ENCODE measurements at places on chromosomes 7 and 10. TPM values are rescaled to one million over a fixed set of nuclear protein-coding genes. Genes with fewer than 3 reads are reported as not detected.
A peak's percentile ranks its signal among the peaks of the same experiment; 100 is the strongest.

DNA sequence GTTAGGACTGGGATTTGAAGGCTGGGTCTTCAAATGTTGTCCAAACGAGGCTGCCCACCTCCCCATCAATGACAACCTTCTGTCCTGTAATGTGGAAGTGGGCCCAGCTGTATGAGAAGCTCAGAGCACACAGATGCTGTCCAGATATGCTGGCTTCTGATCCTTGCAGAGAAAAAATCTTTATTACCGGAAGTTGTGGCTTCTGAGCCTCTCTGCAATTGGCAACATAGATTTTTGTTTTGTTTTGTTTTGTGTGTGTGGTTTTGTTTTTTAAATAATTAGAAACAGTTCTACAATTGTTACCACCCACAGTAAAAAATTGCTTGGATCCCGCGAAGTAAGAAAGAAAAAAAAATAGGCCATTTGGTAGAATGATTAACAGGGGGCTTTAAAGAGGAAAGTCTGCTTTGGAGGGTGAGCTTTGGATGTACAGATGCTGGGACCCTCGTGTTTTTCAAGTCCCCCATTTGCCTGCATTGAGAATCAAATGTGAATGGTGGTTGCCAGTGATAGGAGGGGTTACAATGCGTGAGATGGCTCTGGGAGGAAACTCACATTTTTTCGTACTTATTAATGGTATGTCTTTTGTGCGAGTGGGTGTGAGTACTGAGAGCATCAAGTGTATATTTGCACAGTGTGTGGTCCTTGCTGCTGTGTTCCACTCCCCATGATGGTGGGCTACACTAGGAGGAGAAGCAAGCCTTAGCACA, 153.2 kb downstream of the TCF7L2 start:
- H3K27me3 ChIP-seq: no peaks in the 10 kb centered on the region
- no peak for DNase-seq

DNA sequence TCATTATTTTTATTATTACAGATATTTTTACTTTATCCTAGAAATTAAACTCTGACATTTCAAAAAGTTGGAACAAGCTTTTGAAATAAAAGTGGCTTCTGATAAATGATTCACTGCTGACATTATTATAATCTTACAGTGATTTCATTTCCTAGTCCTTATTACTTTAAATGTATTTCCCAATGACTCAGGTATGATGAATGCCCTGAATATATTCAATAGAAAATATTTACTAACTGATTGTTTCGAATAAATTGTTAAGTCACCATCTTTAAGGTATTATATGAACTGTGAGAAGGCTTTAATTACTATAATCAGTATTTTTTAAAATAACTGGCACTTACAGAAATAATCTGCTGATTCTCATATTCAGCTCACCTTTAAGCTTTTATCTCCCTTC, 21.6 kb downstream of the DKK1 start:
- H3K4me3 ChIP-seq: no peak overlapping the region
- no peaks in the 10 kb centered on the region for H3K27me3 ChIP-seq
- DNase-seq: no peak
- H3K27ac ChIP-seq: no peak overlapping the region
- H3K4me1 ChIP-seq: no peaks in the 10 kb centered on the region
- H3K36me3 ChIP-seq: peaks cover 2% of the 10 kb centered on the region

DNA sequence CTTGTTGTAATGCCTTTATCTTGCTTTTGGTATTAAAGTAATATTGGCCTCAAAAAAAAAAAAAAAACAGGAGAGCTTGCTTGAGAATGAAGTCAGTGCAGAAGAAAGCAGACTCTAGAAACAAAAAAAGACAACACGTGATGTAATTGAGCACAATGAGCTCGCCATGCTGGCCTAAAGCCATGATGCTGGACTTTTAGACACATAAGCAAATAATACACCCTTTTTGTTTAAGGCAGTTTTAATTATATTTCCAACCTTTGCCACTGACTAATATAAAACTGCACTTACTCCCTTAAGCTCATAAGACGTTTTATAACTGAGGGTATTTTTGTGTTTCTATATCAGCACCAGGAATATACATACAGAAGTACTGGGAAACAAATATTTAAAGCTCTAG, 798.3 kb downstream of the KCNMA1 start:
- no peaks in the 10 kb centered on the region for H3K4me1 ChIP-seq
- H3K4me3 ChIP-seq: no peak overlapping the region
- no peak overlapping the region for H3K27ac ChIP-seq
- DNase-seq: no peak
- H3K36me3 ChIP-seq: no peaks in the 10 kb centered on the region

DNA sequence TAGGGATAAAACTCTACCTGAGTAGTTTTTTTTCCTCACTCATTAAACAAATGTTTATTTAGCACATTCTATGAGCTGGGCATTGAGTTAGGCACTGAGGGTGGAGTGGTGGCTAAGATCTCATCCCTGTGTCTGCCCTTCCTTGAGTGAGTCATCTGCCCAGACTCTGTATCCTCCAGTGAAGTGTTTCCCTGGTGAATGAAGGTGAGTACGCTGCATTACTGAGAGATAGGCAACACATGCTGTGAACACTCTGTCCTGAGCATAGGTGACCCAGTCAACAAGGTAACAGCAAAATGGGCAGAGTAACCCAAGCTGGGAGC, 5.8 kb downstream of the PITX3 start:
- no peak overlapping the region for H3K4me3 ChIP-seq
- DNase-seq: no peak
- H3K36me3 ChIP-seq: no peaks in the 10 kb centered on the region
- H3K27ac ChIP-seq: no peak overlapping the region
- H3K4me1 ChIP-seq: no peaks in the 10 kb centered on the region
- H3K27me3 ChIP-seq: no peaks in the 10 kb centered on the region

DNA sequence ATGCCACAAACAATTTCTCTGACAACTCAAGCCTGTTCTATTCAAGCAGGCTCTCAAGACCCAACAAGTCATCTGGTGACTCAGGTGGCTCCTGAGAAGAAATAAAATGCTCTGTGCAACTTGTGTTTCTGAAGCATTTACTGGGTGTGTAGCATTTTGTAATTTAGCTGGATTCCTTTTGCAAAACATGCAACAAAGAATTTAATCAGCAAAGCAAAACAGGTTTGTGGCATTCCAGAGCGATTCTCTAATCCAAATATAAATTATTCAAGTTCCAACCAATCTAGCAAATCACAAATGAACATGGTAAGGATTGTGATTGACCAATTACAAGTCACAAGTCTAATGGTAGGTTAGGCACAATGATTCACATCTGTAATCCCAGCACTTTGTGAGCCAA, 39.8 kb upstream of the C10orf67 start:
- DNase-seq: no peak
- H3K4me1 ChIP-seq: no peaks in the 10 kb centered on the region
- H3K36me3 ChIP-seq: no peaks in the 10 kb centered on the region
- H3K4me3 ChIP-seq: no peak overlapping the region

DNA sequence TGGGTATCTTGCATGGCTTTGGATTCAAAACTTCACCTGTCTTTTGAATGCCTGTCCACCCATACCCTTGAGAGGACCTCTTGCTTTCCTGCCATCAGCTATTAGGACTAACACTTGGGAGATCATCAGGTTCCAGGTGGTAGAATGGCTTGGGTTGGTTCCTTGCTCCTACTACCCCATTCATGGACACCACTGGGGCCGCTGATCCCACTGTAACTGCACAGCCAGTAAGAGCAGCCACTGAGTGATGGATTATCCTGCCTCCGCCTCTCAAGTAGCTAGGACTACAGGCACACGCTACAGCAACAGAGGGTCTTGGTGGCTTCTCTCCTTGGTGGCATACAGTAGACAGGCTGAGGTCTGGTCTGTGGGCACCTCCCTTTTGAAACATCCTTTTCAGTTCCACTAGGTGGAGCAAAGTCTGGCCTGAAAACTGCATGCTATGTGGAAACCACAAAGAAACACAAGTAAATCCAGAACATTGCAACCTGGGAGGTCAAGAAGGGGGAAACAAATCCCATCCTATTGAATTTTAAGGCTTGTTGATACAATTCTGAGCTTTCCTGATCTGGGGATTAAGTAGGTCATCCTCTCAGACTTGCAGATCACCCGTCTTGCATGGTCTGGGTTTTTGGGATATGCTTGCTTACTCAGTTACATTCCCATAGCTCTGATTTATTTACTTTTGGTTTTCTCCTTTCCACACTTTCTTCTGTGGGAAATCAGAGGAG, 9.4 kb downstream of the WBP1L start:
- no peaks in the 10 kb centered on the region for H3K36me3 ChIP-seq
- H3K27ac ChIP-seq: peak overlapping the region; percentile 92
- peaks cover 8% of the 10 kb centered on the region for H3K4me1 ChIP-seq
- H3K4me3 ChIP-seq: no peak overlapping the region
- H3K27me3 ChIP-seq: no peaks in the 10 kb centered on the region
- DNase-seq: no peak

GRCh38 chr10:101292194-101293006, 61.6 kb upstream of the BTRC start:
- DNase-seq: no peak
- peak overlapping the region; percentile 43 for H3K4me3 ChIP-seq
- H3K27ac ChIP-seq: no peak overlapping the region
- H3K36me3 ChIP-seq: no peaks in the 10 kb centered on the region
- no peaks in the 10 kb centered on the region for H3K27me3 ChIP-seq
- no peaks in the 10 kb centered on the region for H3K4me1 ChIP-seq

GRCh38 chr10:58998924-58999713, 177.3 kb upstream of the PHYHIPL start:
- no peaks in the 10 kb centered on the region for H3K27me3 ChIP-seq
- no peaks in the 10 kb centered on the region for H3K4me1 ChIP-seq
- no peaks in the 10 kb centered on the region for H3K36me3 ChIP-seq
- peak overlapping the region; percentile 50 for H3K27ac ChIP-seq
- no peak overlapping the region for H3K4me3 ChIP-seq

DNA sequence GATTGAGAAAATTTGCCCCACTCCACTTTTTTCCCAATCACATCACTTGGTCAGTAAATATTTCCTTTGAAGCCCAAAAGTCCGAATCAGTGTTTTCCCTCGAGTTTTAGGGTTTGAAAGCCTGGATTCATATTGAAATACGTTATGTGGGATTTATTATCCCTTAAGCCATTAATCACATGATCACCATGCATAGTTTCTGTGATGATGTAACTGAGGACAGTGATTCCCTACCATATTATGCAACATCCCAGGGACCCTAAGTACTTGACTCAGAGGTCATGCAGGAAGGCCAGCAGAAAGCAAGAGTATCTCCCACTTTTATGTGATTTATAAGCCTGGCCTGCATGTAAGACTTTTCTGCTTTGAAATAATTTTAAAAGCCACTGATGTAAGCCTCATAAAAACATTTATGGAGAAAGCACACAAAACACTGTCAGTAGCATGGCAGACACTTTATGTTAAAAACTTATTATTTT, 630.6 kb upstream of the ZWINT start:
- no peaks in the 10 kb centered on the region for H3K36me3 ChIP-seq
- no peak overlapping the region for H3K4me3 ChIP-seq
- H3K4me1 ChIP-seq: no peaks in the 10 kb centered on the region
- no peak overlapping the region for H3K27ac ChIP-seq
- H3K27me3 ChIP-seq: peaks cover 2% of the 10 kb centered on the region

GRCh38 chr10:51083356-51083853, 9.1 kb downstream of the PRKG1 start:
- no peak overlapping the region for H3K4me3 ChIP-seq
- H3K36me3 ChIP-seq: no peaks in the 10 kb centered on the region
- DNase-seq: no peak
- peak overlapping the region; percentile 28 for H3K27ac ChIP-seq
- no peaks in the 10 kb centered on the region for H3K27me3 ChIP-seq

GRCh38 chr7:151134743-151135524, 32.6 kb downstream of the GBX1 start:
- no peak overlapping the region for H3K27ac ChIP-seq
- H3K27me3 ChIP-seq: no peaks in the 10 kb centered on the region
- H3K4me3 ChIP-seq: no peak overlapping the region
- peak; percentile 49 for DNase-seq

- H3K27ac ChIP-seq: no peak overlapping the region
- H3K4me1 ChIP-seq: no peaks in the 10 kb centered on the region
- H3K27me3 ChIP-seq: no peaks in the 10 kb centered on the region
Observed at GRCh38 chr7:23743226-23743625, 33.2 kb downstream of the STK31 start.

- no peak overlapping the region for H3K27ac ChIP-seq
- H3K4me3 ChIP-seq: no peak overlapping the region
Observed at GRCh38 chr7:128963327-128963757, 25.6 kb downstream of the IRF5 start.

GRCh38 chr10:6958711-6959110, 378.6 kb upstream of the PRKCQ start:
- no peaks in the 10 kb centered on the region for H3K36me3 ChIP-seq
- H3K27ac ChIP-seq: no peak overlapping the region
- DNase-seq: no peak
- no peaks in the 10 kb centered on the region for H3K4me1 ChIP-seq
- no peaks in the 10 kb centered on the region for H3K27me3 ChIP-seq
- H3K4me3 ChIP-seq: no peak overlapping the region

DNA sequence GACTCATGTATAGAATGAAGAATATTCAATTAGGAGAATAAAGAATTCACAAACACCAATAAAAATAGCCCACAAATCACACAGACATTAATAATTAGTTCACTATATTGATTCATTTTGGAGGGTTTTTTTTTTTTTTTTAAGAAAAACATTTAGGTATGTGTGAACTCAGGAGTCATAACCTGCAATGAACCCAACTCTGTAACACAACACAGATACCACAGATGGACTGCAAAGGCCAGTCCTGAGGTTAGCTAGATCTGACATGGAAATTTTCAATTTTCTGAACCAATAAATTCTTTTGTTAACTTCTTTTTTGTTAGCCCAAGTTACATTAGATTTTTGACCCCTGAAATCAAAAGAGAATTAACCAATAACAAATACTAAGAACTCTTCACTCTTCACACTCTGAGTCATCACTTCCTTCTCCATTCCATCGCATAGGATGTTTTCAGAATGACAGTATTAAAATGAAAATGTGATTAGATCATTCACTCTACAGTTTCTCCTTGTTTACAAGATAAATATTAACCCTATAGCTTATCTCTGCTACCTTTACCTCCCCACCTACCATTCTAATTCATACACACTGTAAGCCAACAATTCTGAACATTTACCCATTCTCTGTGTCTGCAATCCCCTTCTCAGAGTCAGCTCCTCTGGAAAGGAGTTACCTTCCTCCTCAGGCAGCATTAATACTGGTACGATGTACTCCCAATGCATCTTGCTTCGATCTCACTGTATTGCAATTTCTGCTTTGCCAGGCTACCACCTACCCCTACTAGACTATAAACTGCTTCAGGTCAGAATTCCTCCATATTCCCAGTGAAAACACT, 141.5 kb downstream of the LRRN3 start:
- DNase-seq: no peak
- no peaks in the 10 kb centered on the region for H3K27me3 ChIP-seq
- H3K36me3 ChIP-seq: no peaks in the 10 kb centered on the region
- no peaks in the 10 kb centered on the region for H3K4me1 ChIP-seq
- H3K27ac ChIP-seq: no peak overlapping the region

DNA sequence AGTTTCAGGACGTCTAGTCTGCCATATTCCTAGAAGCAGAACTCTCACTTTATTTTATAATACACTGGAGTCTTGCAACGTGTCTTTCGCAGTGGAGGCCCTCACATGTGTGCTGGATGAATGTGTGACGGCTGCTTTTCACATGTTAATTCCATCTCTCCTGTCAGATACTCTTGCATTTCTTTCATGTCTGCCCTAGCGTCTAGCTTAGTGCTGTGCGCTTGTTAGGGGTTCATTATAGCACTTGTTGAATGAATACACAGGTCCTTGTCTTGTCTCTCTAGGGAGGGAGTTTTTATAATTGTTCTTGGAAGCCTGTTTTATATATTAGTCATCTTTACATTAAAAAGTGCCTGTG, 94.4 kb downstream of the MAP3K8 start:
- DNase-seq: no peak
- H3K36me3 ChIP-seq: no peaks in the 10 kb centered on the region
- no peaks in the 10 kb centered on the region for H3K27me3 ChIP-seq

HOXA7 gene
- 4.7 TPM for total RNA-seq

PTPRE gene
- total RNA-seq: 41.3 TPM

DPP6 gene
- 0.69 TPM for total RNA-seq

ASB10 gene
- not detected for total RNA-seq

SKAP2 gene
- 43.4 TPM for total RNA-seq

Measured in aorta (tissue), 5 donors.